ENCODE measurements at places on chromosomes 16 and 17.
A peak's percentile ranks its signal among the peaks of the same experiment; 100 is the strongest.

DNA sequence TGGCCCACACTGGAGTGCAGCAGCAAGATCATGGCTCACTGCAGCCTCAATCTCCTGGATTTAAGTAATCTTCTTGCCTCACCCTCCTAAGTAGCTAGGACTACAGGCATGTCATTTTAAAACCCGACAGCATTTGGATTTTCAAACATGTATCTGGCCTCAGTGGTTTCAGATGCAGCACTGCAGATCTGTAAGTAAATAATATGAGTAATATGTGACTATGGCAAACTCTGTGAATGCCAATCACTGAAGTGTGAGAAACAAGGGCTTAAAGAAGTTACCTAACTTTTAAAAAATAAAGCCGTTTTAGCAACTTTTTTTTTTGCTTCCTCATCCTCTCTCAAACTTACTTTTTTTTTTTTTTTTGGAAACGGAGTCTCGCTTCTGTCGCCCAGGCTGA, 11.9 kb downstream of the CEP20 start:
- DNase-seq, result no peak

GRCh38 chr16:57077714-57078113, 14.7 kb upstream of the CPNE2 start:
- no peak for DNase-seq

GRCh38 chr16:52708476-52708875, 161.5 kb upstream of the TOX3 start:
- no peak for DNase-seq

- no peak for DNase-seq
Measured at GRCh38 chr17:17358060-17358751, 55.0 kb downstream of the NT5M start.

GRCh38 chr16:58862334-58863021, 128.4 kb upstream of the GOT2 start:
- DNase-seq, result no peak

DNA sequence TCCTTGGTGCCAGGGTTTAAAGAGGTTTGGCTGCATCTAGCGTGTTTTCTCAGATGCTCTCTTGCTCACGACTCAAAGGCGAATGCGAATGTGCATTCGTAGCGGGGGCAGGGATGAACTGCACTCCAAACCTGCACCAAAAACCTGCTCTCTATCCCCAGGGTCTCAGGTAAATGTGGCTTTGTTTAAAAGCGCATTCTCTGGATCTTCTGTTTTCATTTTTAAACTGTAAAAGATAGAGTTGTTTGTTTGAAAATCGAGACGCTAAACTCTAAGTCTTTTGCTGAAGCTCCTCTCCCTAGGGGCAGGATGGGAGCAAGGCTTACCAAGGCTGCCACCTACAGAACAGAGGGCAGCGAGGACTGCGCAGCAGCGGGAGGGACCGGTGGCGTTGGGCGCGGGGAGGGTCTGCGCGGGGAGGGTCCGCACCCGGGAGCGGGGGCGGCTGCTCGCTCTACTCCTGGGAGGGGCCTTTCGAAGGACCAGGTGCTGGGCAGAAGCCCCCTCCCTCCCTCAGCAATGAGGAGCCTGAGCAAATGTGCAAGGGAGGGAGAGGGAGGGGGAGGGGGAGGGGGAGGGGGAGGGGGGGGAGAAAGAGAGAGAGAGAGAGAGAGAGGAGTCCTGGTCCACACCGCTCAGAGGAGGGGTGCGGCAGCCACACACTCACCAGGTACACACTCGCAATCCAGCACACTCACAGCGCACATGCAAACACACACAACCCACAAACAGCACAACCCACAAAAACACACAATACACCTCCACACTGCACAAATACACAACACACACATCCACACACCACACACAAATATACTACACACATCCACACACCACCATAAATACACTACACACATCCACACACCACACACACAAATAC, 142.8 kb downstream of the GRIN2A start:
- DNase-seq, result no peak

DNA sequence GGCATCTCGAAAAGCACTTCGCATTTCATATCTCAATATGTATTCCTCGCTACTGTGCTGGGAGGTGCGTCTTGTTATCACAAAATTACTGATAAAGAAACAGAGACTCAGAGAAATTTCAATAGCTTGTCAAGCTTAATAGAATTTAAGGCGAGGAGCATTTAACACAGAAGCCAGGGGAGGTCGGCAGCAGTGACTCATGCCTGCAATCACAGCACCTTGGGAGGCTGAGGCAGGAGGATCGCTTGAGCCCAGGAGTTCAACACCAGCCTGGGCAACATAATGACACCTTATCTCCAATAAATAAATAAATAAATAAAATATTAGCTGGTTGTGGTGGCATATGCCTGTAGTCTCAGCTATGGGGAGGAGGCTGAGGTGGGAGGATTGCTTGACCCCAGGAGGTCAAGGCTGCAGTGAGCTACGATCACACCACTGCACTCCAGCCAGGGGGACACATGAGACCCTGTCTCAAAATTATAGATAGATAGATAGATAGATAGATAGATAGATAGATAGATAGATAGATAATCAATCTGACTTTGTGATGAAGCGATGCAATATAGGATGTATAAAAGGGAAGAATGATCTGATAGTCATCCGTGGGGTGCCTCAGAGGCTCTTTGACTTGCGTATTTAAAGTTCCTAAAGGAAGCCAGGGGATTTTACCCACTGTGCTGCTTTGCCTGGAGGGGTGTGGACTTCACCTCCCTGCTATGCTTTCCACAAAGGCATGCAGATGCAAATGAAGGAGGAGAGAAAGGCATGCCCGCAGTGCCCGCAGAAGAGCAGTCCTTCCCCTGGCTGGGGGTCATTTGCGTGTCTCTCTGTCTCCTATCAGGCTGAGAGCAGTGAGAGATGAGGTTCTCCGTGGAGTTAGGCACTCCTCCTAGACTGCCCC, 15.9 kb upstream of the USP10 start:
- DNase-seq, result no peak

DNA sequence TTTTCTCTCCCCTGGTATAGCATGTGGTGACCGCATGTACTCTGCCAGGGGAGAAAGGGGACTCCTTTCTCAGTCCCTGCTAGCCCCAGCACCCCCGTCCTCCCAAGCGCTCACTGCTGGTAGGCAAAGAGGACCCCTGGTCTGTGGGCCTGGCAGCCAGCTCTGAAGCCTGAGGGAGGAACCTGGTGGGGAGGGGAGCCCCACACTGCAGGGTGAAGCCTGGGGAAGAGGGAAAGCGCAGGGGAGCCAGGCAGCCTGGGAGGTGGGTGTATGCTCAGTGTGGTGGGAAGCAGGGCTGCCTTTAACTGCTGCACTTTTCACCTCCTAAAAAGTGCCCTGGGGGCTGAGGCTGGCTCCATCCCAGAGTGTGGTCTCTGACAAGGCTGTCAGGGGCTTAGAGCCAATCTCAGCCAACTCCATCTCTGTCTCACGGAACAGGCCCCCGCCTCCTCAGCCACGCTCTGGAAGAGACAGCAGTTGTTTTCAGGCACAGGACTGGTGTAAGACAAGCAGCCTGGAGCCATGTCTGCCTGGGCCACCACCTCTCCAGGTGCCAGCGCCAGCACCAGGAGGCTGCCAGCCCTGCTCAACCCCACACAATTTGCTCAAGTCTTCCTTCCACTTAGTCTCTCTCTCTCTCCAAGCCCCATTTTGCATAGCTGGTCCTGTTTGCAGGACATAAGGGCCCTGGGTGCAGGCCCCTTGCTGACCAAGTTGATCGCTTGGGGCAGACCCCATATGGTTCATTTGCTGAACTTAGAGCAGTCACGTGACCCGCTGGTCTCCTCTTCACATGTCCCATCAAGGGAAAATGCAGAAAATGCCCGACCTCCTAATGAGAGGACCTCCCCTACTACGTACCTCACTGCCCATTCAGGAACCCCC, 14.7 kb upstream of the TBX2 start:
- no peak for DNase-seq

DNA sequence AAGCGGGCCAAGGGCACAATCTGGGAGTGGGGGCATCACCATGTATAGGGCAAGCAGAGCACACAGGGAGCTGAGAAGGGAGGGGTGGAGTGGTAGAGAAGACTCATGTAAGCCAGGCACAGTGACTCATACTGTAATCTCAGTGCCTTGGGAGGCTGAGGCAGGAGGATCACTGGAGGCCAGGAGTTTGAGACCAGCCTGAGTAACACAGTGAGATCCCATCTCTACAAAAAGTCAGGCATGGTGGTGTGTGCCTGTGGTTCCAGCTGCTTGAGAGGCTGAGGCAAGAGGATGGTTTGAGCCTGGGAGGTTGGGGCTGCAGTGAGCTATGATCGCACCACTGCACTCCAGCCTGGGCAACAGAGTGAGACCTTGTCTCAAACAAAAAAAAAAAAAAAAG, 40.8 kb downstream of the ARHGAP27 start:
- no peak for DNase-seq

DNA sequence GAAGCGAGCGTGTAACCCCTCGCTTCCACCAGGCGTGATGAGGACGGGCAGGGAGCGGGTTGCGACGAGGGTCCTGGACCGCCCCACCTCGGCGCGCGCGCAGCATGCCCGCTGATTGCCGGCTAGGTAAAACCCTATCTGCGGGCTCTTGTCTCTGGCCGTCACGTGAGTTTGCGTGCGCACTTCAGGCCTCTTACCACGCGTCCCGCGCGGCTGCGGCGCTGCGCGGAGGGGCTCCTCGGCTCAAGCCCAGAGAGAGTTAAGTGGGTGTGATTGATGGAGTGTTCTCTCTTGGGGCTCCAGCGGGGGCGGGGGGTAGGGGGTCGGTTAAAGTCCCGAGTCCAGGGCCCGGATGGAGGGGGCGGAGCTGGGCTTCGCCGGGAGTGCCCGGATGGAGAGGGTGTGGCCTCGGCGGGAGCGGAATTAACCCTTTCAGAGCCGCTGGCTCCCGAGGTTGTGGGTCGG, 7.9 kb downstream of the KDM6B start:
- peak; percentile 87 for DNase-seq

GRCh38 chr16:17229766-17230165, 241.0 kb downstream of the XYLT1 start:
- no peak for DNase-seq

GRCh38 chr17:75153780-75154194, 525 bp downstream of the JPT1 start:
- DNase-seq, result no peak

DNA sequence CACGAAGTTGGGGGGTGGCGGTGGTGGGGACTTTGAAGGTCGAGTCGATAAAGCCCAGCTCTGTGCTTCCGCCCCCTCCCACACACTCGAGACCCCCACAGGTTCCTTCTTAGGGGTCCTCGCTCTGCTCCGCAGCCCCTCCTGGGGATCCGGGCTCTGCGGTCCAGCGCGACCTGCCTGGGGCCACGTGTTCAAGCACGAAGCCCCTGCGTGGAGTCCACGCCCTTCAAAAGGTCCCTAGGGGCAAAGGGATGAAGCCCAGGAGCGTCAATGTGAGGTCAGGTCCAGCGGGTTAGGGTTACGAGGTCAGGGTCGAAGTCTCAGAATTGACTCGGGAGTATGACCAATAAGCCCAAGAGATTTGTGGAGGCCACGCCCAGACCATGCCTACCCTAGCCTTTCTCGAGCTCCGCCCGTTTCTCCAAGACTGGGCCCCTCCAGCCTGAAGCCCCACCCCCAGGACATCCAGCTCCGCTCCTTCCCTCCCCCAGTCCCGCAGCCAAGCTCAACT, 786 bp upstream of the CACNA1G start:
- DNase-seq, result no peak

DNA sequence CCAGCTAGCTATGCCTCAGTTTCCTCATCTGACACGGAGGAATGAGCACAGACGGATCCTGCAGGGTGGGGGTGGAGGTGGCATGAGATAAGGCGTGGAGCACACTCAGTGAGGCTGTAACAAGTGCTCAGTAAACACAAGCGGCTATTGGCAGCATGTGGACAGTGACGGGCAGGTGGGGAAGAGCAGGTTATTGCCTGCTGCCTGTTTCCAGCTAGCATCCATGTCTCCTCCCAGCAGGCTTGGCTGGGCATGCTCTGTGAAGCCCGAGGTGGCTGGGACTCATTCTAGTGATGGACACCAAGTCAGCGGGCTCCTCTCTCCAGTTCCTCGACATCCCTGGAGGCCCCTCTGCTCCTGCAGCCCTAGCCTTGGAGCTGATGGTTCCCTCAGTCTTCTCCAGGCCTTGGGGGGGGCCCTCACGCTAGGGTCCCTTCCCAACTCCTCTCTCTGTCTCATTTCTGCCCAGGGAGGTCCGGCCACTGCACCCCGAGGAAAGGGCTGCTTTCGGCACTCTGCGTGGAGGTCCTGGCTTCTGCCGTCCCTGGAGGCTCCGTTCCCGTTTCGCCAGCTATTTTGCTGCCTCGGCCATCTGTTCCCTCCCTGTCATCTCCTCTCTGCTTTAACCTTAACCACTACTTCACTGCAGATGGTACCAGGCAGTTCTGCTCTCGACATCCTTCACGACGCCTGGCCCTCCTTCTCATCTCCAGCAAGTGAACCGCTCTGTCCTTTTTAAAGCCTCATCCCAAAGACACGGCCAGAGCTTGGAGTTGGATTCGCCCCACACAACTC, 6.2 kb downstream of the RTN4RL1 start:
- no peak for DNase-seq

DNA sequence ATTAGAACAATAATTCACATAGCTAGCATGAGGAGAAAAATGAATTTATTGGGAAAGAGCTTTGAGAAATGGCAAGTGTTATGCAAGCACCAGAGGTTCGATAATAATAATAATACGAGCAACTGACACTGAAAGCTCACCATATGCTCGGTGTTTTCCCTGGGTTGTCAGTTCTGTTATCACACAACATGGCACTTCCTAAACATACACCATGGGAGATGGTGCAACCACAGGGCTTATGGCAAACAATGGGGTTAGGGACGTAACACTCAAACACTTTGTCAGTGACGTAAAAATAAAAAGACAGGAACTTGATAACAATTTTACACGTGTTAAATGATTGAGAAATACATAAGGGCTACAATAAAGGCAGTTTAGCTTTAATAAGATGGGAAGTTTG, 23.7 kb downstream of the OR1D5 start:
- no peak for DNase-seq

DNA sequence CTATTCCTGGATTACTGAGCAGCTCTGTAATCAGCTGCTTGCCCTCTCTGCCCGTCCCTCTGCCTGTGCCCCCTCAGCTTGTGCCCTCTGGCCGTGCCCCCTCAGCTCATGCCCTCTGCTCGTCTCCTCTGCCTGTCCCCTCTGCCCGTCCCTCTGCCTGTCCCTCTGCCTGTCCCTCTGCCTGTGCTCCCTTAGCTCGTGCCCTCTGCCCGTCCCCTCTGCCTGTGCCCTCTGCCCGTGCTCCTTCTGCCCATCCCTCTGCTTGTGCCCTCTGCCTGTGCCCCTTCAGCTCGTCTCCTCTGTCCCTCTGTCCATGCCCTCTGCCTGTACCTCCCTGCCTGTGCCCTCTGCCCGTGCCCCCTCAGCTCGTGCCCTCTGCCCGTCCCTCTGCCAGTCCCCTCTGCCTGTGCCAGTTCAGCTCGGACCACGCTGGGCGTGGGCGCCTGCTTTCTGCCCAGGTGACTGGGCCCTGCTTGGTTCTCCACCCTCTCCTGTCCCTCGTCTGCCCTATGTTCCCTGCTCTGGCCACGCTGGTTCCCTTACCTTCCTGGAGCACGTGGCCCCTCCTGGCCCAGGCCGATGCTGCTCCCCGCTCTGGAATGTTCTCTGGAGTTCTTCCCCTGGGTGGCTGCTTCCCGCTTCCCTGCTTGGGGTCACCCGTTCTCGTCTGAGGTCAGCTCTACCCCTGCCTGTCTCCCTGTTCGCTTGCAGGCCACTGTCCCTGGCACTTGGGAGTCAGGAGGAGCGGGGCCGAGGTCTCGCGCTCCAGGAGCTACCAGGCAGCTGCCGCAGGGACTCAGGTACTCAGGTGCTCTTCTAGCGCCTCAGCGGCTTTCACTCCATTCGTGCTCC, 63.9 kb downstream of the BANP start:
- DNase-seq, result no peak

- DNase-seq, result no peak
Measured at GRCh38 chr17:82836823-82837357, 2.9 kb downstream of the ZNF750 start.

- no peak for DNase-seq
Measured at GRCh38 chr16:84628226-84628731, 10.4 kb upstream of the COTL1 start.
